ENCODE measurements at places on chromosomes 5 and 9.
A peak's percentile ranks its signal among the peaks of the same experiment; 100 is the strongest.

DNA sequence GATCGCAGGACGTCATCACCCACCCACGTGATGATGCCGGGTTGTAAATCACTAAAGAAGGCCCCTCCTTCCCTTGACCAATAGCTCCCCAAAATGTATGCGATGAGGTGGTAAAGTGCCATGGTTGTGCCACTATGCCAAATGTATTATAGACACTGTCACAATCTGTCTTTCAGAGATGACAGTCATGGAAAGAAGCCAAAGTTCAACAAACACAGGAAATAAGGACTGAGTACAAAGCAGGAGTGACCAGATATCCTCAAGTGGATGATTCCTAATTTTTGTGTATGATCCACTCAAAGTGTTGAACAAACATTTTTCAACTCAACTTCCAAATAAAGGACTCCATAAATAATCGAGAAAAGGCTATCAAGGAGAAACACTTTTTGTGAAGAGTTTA, 12.5 kb downstream of the GLIS3 start:
- DNase-seq = no peak

GRCh38 chr5:115160975-115161475, 8.7 kb downstream of the TRIM36 start:
- no peak for DNase-seq

DNA sequence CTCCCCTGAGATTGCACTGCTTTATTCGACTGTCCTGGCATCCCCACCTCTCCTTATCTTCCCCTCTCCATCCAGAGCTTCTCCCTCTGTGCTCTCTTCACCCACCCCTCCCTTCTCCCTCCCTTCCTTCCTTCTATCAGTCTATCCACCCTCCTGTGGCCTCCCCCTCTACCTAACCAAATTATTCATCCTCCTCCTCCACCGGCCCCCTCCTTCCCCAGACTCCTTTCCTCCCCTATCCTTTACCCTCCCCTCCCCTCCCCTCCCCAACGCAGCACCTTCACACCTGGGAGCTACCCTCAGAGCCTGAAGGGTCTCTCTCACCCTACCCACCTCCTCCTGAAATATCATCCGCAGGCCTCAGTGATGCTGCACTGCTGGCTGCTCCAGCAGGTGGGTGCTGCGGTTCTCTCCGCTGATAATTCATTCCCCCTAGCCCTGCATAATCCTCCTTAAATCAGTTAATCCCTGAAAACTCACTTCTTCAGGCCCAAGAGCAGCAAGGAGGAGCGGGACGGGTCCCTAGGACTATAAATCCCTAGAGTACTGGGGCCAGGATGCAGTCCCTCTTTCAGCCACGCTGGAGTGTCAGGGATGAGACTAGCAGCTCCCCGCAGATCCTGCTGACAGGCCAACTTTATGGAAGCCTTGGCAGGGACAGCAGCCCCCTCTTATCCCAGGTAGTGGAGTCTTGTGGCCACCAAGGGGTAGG, 97.8 kb downstream of the PCDH1 start:
- DNase-seq = no peak

DNA sequence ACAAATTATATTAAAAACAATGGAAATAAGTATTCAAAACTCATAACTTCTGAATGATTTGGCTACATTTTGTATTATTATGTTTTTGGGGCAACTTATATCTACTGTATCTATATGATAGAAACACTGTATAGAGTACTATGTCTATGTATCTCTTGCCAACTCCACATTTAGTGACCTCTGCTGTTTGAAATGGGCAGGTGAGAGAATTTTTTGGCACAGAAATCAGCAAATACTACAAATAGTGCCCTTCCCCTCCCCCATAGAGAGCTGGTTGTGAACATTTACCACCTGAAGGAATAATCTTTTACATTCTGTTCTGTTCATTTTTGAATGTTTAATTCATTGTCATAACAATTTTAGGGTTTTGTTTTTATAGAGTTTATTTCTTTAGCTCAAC, 545.3 kb downstream of the PDE4D start:
- peak; percentile 20 for DNase-seq

- no peak for DNase-seq
Measured at GRCh38 chr9:3698531-3698930, 172.7 kb upstream of the RFX3 start.

- DNase-seq = no peak
Measured at GRCh38 chr9:126502417-126503332, 111.1 kb upstream of the LMX1B start.

- DNase-seq = no peak
Measured at GRCh38 chr5:87560528-87560927, 147.8 kb upstream of the CCNH start.

GRCh38 chr9:123201083-123201482, 67.3 kb downstream of the STRBP start:
- no peak for DNase-seq

GRCh38 chr5:85148701-85149100, 764.0 kb upstream of the EDIL3 start:
- no peak for DNase-seq

GRCh38 chr5:102866237-102866600, 111.1 kb downstream of the PAM start:
- DNase-seq = no peak

DNA sequence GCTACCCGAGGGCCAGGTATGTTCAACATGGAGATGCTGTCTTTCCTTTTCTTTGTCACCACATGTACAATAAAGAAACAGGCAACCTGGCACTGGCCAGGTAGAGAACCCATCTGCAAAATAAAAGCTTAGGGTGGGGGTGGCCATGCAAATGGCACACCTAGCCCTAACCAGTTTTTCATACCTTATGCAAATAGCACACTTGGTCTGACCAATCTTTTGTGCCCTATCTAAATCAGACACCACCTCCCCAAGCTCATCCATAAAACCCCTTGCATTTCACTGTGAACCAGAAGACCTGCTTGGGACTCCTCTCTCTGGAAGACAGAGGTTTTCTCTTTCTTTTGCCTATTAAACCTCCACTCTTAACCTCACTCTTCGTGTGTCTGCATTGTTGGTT, 33.9 kb downstream of the JAKMIP2 start:
- no peak for DNase-seq

- peak; percentile 41 for DNase-seq
Measured at GRCh38 chr5:133287500-133287899, 235.7 kb downstream of the HSPA4 start.

DNA sequence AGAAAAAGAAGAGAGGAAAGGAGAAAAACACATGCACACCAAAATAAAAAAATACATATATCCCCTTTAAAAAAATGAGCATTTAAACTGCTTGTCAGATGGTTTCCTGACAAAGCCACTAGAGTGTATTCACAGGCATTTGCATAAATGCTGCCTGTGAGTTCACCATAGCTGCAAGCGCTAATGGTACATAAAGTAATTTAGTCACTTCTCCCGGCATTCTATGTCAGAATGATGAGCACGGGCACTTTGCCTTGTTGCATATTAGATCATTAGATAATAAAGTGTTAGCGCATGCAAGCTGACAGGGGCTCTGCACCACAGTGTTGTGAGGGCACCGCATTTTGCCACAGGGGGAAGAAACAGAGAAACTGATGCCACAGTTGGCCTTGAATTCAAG, 280.6 kb downstream of the EBF1 start:
- no peak for DNase-seq

DNA sequence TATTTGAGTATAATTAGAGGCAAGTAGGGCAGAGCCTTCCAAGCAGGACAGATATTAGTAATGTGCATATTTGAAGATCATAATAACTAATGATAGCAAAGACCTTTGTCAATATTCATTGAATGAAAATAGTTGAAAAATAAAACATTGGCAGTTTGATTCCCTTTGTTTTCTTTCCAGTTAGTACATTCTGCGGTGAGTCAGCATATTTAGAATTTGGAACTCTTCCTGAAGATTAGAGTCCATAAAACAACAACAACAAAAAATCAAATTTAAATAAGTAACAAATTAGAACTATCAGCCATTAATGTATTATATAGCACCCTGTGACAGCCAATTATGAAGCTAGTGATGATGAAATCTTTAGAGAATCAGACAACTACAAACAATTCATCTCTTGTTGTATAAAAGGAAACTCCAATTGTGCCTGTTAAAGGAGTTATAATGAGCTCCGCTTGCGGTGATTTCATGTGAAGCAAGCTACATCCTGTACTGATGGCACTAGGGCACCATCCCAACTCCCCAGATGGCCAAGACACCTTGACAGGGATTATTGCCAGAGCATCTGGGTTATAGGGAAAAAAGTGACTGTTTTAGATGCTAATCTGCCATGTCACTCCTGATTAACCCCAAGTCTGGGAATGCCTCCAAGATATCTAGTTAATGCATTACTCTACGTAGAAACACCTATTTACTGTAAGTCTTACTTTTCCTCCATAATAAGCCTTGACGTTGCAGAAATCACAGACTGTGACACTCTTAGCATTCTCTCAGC, 6.8 kb downstream of the IFNA8 start:
- no peak for DNase-seq

GRCh38 chr5:126720369-126720768, 56.6 kb upstream of the LMNB1 start:
- DNase-seq = no peak

- DNase-seq = no peak
Measured at GRCh38 chr9:87643107-87643650, 82.7 kb upstream of the CTSL start.

DNA sequence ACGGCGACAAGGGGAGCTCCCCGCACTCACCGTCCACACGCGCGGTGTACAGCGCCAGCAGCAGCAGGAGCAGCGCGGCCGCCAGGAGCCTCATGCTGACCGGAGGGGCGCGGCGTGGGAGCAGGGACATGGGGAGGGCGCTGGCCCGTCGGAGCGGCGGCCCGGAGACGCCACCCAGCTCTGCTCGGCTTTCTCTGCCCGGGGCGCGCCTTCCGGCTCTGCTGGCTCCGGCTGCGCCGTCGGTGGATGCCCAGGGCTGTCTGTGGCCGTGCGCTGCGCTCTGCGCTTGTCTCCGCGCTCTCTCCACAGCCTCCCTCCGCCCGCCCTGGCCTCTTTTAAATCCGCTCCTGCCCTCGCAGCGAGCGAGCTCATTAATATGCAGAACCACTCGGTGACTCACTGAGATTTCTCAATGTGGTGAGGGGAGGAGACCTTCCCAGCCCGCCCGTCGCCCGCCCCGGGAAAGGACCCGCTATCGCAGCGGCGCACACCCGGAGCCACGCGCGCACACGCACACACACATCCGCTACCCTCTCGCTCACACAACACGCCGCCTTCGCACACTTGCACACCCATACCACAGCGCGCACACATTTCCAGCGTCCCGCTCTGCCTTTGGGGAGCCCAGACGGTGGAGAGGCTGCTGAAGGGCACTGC, at the start of gene CXCL14:
CXCL14 (minus strand) TSS at position 307 of the 657 bp plus-strand sequence; CDS start at position 94, 213 bp downstream.
- DNase-seq = no peak

DNA sequence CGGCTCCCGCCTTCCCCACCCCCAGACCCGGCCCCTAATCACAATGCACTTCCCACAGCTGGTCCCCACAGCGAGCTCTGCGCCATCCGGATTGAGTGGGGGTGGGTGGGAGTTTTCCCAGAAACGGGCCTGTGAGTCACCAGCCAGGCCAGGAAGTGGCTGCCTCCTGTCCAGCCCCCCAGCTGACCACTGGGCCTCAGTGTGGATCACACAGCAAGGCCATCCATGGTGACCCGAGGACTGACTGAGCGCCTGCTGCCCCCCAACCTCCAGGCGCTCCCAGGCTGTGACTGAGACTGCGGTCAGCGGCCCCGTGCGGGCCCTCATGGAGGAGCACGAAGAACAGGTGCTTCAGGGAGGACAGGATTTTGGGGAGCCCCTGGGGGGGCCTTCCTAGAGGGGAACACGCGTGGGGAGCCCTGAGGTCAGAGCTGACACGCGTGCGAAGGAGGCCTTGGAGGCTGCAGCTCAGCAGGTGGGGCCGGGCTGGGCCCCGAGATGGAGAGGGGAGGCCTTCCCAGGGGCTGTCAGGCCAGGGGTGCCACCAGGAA, 48.3 kb upstream of the EGFL7 start:
- DNase-seq = no peak

GRCh38 chr9:37248651-37249163, 128.3 kb downstream of the ZCCHC7 start:
- no peak for DNase-seq

- no peak for DNase-seq
Measured at GRCh38 chr5:31382051-31382878, 149.6 kb downstream of the DROSHA start.

DNA sequence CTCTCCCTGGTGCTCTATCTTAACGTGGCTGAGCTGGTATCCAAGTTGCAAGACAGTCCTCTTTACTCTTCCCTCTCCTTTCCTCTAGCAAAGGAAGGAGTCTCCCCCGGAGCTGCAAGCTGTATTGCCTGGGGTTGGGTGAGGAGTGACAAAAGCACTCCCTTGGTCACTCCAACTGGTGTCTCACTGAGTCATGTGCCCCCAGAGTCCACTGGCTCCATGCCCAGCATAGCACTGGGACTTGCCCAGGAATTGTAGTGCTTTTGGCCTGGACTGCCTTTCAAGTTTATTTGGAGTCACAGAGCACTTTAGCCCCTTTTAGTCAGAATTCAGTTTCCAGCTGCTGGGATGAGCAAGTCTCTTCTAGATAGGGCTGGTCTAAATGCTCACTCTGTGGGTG, 82.6 kb upstream of the FST start:
- no peak for DNase-seq

- DNase-seq = no peak
Measured at GRCh38 chr5:62560786-62561185, 17.8 kb upstream of the LRRC70 start.

DNA sequence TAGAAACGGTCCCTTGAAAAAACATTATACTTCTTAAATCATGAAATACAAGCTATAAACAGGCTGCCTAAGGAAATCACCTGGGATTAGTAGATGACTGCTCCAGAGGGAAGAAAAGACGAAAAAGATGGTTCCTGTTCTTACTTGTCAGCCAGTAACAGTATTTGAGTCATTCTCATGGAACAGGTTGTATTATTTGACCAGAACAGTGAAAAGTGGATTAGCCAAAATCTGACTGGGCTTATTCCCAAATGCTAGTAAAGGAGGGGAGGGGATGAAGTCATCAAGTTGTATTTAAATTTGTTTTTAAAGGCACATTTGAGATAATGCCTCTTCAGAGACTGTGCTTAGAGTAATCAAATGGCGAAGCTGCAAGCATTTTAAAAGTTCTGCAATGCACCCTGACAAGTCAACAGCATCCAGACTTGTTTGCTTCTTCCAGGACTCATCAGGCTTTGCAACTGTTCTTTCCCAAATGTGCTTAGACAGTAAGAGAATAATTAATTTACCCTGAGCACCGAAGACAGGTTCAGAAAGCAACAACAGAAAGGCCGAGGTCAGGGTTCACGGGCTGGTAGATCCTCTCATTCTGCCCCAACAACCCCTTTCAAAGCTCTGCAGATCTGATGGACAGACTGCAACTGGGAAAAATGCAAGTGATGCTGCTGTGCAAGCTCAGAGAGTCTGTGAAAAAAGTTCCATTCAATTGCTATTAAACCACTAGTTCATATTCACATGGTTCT, 800.6 kb downstream of the KCTD16 start:
- no peak for DNase-seq

- no peak for DNase-seq
Measured at GRCh38 chr5:55497712-55498111, 37.1 kb downstream of the PLPP1 start.

GRCh38 chr5:65326922-65327321, 154.8 kb downstream of the ADAMTS6 start:
- no peak for DNase-seq

GRCh38 chr5:33336891-33337636, 103.7 kb upstream of the TARS1 start:
- DNase-seq = no peak

GRCh38 chr5:148558892-148559291, 95.4 kb downstream of the HTR4 start:
- DNase-seq = no peak
